ENCODE measurements at places on chromosomes 1 and 21.

DNA sequence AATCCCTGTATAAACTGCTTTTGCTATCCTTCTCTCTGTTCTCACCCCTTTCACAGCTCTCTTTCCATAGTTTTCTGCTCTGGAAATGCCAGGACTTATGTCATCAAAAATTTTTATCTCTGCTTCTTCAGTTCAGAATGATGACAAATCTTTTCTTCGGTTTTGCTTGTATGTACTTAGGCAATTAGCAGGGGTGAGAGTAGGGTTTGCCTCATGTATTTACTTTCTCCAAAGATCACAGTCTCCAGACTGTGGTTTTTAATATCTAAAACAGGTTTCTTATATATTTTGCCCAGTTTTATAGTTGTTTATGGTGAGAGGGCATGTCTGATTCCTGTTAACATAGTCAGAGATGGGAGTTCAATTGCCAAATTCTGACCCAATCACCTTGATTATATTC is 235.4 kb upstream of the LYPLAL1 start:
- DNase-seq, result no peak

GRCh38 chr1:99217599-99217998 is 46.7 kb upstream of the PLPPR4 start:
- DNase-seq, result no peak

- DNase-seq, result no peak
Measured at GRCh38 chr1:53409233-53409632, 50.0 kb upstream of the DMRTB1 start.

DNA sequence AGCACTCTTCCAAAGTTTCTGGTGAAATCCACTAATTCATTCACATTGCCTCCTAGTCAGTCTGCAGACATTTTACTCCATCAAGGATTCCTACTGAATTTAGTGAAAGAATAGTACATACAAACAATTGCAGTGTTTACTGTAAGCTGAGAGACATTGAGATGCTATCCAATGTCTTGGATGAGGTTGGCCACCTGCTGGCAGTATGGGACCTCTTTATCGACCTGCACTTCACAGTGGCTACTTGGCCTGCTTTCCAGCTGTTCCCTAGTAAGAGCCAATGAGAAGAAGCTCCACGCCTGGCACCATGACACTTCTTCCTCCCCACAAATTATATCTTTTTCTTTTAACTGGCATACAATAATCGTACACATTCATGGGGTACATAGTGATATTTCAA is 51.5 kb upstream of the LRIF1 start:
- no peak for DNase-seq

GRCh38 chr1:17930635-17931034 is 175.5 kb downstream of the ACTL8 start:
- no peak for DNase-seq

DNA sequence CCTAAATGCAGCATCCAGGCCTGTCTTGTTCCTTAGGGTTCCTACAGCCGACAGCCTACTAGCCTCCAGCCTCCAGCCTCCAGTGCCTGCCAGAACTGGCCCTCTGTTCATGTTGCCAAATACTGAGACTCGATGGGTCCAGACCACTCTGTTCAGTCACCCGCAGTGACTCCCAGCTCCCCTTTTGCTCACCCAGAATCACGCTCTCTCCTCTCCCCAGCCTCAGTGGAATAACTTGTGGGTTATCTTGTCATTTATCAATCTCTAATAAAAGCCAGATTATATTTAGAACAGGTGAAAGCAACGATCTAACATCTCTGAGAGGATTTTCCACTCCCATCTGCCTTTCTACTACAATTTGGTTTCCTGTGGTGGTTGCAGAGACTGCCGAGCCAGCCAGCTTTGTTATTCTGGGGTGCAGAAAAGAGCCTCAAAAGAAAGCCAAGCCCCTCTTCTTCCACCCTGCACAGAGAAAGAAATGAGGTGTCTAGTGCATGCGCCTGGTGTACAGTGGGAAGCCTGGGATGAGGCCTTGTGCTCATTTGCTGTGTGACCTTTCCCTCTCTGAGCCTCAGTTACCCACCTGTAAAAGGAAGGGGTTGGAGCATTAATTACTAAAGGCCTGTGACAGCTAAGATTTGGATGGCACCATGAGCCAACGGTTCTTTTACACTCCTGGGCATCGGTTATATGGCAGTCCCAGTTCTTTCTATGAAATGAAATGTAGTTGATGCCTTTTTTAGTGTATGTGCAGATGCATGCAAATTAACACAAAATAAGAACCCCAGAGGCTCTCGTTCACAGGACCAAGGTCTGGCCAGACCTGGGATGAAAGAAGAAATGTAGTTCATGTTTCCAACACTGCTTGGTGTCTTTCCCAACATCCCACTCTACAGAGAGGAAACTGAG is 42.9 kb upstream of the ID3 start:
- DNase-seq, result no peak

GRCh38 chr1:71014178-71014579 is 33.4 kb downstream of the PTGER3 start:
- no peak for DNase-seq
